Hematopoietic multipotent progenitor cell treated with erythropoietin and hydrocortisone succinate and interleukin-3 and kit ligand, for 6 days (in vitro differentiated cells): ENCODE measurements at places on chromosomes 3 and 15.

DNA sequence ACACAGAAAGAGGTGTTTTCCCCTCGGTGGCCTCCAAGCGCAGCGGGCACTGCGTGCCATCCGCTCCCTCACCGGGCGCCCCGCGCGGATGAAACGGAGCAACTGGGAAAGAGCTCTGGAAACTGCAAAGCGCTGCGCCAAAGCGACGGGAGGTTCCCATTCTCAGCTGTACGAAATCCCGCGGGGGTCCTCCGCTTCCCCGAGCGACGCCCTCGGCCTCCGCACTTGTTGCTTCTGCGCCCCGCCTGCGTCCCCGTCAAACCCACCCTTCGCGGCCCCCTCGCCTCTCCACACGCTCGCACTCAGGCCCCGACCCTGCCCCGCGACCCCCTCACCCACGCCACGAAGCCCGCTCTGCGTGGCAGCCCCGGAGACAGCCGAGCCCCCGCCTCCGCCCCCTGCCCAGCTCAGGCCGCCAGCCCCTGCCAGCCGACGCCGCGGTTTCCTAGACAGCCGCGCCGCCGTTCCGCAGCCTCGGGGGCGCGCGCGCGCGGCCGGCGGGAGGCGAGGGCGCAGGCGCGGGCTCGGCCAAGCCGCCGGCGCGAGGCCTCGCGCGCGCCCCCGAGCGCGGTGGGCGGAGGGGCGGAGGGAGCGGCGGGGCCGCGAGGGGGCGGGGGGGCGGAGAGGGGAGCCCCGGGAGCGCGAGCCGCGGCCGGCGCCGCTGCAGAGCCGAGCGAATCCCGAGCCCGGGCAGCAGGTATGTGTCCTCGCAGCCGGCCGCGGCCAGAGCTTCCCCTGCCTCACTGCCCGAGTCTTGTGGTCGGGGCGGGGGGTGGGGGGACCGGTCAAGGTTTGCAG is at the start of gene TMEM266:
TSS of gene TMEM266 (plus strand) at position 666 of the 798 bp plus-strand sequence. CDS start 74,279 bp downstream, outside the sequence.
- peak; percentile 52 for DNase-seq

GRCh38 chr15:99507016-99507503 is 58.7 kb upstream of the MEF2A start:
- no peak for DNase-seq

DNA sequence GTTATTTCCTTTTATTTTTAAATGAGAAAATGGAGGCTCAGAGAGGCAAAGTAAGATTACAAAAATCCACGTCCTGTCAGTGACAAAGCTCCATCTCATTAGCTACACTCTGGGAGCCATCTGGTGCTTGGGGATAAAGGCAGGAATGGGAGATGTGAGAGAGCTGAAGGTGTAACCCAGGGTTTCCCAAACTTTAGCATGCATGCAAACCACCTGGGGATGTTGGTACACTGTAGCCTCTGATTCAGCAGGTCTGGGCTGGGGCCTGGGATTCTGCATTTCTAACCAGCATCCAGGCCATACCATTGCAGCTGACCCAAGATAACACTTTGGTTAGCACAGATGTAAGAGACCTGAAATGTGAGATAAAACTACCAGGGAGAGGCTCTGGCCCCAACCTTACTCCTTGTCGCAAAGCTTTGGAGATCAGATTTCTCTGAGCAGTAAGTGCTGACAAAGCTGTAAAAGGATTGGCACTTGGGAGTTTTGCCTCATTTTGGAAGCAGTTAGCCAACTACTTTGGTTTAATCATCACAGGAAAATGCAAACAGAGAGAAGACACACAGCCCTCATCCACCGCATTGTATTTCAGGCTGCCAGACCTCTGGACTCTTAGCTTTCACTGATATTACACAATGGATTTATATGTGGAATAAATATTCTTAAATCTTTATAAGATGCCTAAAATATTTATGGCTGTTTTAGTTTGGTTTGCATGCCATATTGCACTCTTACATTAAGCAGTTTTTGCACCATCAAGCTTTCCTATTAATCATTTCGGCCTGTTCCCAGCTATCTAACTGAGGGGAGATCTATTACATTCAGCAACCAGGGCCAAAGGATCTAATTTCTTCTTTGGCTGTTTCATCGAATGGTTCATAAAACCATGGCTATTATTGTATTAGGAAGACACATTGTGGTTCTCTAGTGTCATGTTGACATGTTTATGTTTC is 263.0 kb downstream of the EBLN2 start:
- DNase-seq, result no peak

- DNase-seq, result no peak
Observed at GRCh38 chr3:11613319-11613718, 30.4 kb downstream of the VGLL4 start.

GRCh38 chr3:66010739-66011655 is 27.7 kb downstream of the MAGI1 start:
- DNase-seq, result no peak

DNA sequence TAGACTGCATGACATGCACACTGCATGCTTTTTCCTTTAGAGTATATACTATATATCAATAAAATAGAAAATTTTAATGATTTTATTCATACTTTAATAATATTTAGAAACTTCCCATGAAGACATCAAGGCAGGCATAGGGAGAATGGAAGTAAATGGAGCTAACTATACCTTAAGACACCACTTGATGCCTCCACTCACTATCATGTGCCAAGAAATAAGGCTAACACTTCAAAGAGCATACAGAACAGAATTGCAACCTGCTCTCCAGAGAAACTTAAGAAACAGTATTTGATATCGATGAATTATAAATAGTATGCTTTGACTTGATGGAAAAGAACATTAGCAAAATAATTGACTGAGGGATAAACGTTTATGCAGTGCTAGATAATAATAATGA is 192.6 kb upstream of the MBNL1 start:
- DNase-seq, result peak; percentile 25

DNA sequence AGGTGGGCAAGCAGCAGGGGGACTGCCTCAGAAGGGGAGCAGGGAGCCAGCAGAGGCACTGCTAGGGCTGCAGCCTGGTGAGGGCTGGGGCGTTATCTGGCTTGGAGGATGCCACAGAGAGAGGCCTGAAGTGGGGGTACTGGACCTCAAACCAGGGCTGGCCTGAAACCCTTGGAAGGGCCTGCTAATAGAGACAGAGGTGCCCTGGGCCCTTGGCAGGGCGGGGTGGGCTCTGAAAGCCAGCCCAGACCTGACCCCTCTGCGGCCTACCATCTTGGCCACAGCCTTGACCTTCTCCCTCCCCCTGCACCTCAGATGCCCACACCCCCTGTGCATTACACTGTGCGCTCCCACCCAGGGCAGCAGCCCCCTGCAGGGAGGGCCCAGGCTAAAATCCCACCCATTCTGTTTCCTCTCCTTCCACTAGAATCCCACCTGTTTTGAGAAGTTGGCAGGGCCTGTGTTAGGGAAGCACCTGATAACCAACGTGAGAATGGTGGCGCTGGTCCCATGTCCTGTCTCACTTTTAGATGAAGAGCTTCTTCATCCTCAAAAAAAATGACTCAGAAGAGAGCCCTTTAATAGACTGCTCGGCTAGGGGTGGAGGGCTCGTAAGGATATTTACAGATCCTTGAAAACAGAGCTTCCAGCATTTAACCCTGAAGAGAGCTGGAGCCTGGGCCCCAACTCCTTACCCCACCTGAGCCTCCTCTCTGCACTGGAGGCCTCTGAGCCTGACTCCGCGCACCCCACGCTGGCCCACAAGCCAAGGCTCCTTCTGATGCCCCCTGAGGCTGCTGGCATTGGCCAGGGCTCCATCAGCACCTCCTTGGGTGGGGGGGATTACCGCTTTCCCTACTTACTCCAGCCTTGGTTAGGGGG is 29.8 kb downstream of the LOXL1 start:
- no peak for DNase-seq

DNA sequence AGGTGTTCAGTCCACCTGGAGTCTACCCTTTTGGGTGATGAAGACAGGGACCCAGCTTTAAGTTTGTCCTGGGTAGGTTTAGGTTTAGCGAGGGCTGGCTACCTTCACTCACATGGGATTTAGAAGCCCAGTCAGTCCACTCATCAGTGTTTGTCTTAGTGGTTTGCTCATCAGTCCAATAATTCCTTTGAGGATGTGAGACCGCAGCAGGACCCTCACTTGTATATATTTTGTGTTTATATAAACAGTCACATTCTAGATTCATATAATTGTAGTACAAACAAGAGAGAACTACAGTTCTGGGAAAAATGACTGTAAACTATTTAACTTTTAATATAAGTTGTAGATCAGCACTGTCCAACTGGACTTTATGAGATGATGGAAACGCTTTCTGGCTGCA is 18.2 kb downstream of the EFCC1 start:
- DNase-seq, result no peak

DNA sequence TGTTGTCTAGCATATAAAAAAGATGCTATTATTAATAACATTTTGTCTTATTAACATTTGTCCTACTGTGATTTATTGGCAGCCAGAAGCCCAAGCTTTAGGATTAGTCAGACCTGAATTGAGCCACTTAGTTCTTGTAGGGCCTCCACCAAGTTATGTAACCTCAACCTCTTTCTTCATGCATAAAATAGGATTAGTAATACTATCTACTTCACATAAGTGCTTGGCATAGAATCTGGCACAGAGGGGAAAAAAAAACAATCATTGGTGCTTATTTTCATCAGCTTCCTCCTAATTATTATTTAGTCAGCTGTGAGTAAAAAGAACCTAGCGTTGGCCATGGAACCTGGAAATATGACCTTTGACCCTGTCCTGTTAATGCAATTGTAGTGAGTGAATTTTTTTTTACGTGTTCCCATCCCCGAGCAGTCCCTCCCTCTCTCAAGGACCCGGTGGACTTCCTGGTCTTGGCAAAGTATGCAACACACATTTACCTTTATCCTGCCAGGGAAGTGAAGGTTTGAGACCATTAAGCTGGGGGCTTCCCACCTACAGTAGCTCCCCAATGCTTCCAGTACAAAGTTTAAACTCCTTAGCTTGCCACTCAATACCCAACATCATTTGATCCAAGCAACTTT is 136.8 kb downstream of the FHIT start:
- DNase-seq, result no peak

DNA sequence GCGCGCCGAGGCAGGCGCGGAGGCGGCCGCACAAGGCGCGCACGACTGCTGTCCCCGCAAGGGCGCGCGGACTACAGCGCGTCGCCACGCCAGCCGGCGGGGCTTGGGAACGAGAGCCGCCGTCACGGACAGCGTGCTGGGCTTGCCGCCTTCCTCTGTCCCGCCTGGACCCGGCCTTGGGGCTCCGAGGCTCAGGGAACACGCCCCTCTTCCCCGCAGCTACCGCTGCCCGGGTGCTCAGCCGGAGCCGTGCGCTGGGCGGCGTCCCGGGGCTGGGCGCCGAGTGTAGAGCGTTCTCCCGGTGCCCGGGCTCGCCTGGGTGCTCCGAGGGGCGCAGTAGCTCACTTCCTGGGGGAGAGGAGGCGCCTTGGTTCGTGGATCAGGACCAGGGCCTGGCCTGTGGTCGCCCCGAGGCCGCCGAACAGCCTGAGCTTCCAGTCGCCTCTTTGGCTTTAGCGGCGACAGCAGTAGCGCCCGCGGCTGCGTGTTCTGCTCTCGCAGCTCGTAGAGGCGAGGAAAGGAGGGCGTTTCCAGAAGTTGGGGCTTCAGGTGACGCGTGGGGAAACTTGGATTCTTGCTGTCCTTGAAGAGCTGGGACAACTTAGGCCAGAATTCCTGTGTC is 226.7 kb upstream of the C2CD4B start:
- peak; percentile 64 for DNase-seq

DNA sequence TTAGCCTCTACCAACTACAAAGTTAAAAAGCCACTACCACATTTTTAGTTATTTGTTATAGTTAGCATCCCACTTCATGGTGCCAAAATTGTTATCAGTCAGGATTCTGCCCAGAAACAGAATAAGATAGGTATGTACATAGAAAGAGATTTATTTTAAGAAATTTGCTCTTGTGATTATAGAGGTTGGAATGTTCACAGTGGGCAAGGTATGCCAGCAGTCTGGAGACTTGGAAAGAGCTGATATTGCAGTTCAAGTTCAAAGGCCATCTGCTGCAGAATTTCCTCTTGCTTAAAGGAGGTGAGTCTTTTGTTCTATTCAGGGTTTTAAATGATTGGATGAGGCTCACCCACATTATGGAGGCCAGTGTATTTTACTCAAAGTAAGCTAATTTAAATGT is 143.8 kb upstream of the POU1F1 start:
- DNase-seq, result no peak

GRCh38 chr3:9781978-9782603 is 10.2 kb downstream of the TADA3 start:
- peak; percentile 72 for DNase-seq

DNA sequence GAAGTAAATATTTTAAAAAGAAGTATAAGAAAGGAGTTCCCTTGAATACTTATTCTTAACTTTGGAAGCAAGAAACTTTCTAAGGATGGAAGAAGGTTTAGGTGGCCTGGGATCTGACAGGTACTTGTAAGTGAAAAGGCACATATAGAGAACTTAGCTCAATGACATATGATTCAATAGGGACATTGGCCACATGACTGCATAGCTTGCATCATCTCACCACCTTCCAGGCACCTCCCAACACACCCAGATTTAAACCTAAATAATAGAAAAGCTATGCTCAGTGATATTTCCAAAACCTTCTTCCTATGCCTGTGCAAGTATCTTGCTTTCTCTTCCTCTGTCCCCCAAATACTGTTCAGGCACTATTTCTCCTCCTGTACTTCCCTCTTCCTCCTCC is 4.7 kb upstream of the P2RY1 start:
- no peak for DNase-seq

DNA sequence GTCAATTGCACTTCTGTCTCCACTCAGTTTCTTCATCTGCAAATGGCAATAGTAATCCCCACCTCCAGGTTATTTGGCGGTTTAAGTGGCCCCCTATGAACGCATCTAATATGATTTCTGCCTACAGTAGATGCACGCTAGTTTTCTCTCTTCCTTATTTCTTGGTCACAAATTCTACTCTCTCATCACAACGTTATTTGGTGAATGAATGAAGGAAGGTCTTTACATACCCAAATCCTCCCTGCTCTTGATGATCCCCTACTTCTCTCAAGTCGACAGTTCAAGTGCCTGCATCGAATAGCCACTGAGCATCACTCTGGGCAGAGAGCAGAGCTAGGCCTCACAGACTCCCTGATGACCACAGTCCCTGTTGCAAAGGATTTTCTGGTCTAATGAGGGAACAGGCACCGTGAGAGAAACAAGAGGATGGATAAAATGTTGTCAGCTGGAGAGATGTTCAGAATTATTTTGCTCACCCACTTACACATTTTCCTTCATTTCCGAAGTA is 181.2 kb upstream of the SMAD3 start:
- no peak for DNase-seq

GRCh38 chr3:126934031-126934531 is 48.8 kb upstream of the PLXNA1 start:
- DNase-seq, result no peak

- no peak for DNase-seq
Observed at GRCh38 chr3:13502791-13503060, 22.6 kb downstream of the HDAC11 start.

DNA sequence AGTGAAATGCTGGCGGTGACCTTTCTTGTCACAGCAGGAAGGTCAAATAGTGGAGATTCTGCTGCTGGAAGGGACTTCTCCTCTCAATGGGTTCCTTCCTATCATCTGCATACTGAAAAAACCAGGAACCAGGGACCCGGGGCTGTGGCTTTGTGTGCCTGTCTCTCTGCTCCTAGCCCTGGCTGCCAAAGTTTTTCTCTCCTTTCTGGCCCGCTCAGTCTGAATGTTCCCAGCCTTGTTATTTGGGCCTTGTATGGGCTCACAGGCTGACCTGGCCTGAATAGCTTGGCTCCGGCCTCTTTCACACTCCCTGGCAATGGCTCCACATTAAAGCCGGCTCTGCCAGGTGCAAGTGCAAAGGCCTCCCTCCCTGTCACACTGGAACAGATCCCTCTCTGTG is 94.7 kb downstream of the LRIG1 start:
- no peak for DNase-seq
